ENCODE measurements at places on chromosomes 5 and 9.

DNA sequence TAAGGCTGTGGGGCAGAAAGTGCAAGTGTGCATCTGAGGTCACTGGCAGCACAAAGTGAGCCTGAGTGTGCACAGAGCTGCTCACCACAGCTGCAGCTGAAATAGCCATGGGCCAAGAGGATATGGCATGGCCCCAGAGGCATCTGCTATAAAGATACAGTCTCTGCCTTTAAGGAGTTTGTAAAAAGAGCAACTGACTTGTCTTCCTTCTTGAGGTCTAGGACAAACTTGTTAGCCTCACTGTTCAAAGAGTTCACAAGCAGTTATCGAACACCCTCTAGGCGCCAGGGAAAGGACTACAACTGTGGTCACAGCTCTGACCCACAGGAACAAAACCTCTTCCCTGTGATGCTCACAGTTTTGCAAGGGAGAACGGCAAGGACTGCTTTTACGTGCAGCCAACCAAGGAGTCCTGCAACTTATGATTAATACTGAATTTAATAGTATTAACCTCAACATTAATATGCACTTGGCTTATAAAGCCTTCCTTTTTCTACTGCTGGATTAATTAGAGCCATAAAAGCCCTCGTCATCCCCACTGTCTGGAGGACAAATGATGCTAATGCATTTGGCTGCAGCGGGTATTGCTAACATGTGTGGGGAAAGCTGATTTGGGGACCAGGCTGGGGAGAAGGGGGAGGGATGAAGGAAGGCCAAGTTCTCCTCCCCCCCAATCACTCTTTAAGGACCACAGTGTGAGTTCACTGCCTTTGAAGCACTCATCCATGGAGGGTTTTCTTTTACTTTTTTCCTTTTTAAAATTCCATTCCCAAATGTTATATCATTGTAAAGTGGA, 189.8 kb upstream of the TRIM32 start:
- peak; percentile 15 for DNase-seq

GRCh38 chr5:53201746-53202145, 92.2 kb upstream of the MOCS2 start:
- DNase-seq = no peak

- peak; percentile 32 for DNase-seq
These were observed 3.6 kb downstream of the MACROH2A1 start for GRCh38 chr5:135395451-135395850.

DNA sequence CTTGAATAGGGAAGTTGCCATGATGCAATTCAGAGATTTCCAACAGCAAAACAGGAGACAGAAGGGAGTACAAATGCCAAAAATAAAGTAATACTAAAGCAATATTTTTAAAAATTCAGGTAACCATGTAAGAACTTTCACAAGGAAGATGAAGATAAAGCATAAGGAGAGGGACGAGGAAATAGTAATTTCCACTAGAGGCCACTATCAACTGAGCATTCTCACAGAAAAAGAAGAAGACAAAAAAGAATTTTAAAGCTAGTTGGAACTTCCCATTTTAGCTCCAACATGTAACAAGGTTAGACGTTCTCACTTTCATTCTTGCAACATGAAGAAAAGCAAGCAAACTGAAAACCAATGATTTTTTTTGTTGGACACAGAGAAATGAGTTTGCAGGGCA, 779.9 kb upstream of the CDH6 start:
- no peak for DNase-seq

DNA sequence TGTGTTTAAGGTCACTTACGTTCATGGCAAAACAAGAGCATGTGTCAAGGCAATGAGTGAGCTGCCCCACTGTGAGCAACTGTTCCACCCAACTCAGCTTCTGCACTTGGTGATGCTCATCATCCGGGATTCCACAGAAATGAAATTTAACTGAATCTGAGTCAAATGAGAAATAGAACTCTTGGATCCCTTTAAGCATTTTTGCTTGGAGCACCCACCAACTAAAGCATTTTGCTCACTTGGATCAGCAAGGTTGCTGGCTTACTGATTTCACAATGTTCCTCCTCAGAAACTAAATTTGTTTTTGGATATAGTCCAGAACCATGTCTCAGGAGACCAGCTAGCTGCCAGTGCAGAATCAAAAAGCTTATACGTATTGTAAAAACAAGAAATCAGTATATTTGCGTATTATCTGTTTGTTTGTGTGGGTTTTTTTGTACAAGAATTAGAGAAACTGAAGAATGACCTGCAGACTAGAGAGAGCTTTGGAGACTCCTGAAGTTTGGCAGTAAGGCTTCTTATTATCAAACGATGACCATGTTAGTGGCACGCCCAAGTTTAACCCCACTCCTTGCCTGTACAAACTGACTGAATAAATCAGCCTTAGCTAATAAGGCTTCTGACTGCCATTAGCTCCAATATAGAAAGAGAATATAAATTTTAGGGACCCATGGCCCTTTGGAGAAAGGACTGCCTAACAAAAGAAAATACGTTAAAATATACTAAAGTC, 153.8 kb upstream of the FST start:
- no peak for DNase-seq

DNA sequence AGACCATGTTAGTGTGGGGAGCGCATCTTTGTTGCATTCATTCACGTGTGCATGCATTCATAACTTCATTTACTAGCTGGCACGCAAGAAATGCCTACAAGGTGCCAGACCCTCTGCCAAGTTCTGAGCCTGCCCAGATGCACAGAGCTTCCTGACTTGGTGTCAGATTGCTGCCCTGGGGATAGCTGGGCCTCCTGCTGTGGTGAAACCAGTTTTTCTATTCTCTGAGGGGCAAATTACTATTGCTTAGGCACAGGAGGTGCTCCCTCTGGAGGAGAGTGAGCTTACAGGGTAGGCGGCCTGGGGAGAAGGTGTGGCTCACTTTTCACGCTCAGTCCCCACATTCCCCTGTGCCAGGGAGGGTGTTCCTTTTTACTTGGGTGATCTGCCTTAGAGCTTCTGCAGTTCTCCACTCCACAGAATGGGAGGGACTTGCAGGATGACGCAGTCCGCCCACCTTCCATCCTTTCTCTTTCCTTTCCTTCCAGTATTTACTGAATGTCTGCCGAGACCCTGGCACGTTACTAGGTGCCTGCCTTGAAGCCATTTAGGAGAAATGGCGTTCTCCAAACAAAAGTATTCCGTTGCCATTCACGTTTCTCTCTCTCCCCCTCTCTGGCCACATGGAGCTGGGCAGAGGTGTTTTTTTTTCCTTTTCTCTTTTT, 27.9 kb upstream of the CTNNA1 start:
- peak; percentile 93 for DNase-seq

- DNase-seq = no peak
These were observed 2.3 kb downstream of the SLC34A1 start for GRCh38 chr5:177386542-177386941.

- no peak for DNase-seq
These were observed 14.6 kb upstream of the SETX start for GRCh38 chr9:132369421-132369820.

GRCh38 chr9:93261281-93261680, 77.3 kb downstream of the WNK2 start:
- no peak for DNase-seq

GRCh38 chr5:164809821-164810220, 1304.4 kb downstream of the MAT2B start:
- no peak for DNase-seq

DNA sequence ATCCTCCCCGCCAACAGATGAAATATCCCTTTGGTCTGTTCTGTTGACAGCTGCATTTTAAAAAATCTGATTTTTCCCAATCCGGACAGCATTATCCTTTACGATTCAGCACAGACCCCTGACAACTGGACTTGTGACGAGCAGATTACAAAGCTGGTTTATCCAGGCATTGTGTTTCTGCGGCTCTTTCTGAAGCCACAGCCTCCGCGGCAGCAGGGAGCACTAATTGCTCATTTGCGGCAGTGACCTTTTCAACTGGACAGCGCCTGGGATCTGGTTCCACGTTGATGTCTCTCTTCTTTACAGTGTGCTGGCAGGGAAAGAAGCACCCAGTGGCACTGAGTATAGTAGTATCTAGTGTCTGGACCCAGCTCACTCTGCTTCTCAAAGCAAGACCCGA, 351.2 kb downstream of the ZNF608 start:
- DNase-seq = peak; percentile 48

GRCh38 chr5:77492653-77493000, 511 bp upstream of the WDR41 start:
- DNase-seq = no peak

DNA sequence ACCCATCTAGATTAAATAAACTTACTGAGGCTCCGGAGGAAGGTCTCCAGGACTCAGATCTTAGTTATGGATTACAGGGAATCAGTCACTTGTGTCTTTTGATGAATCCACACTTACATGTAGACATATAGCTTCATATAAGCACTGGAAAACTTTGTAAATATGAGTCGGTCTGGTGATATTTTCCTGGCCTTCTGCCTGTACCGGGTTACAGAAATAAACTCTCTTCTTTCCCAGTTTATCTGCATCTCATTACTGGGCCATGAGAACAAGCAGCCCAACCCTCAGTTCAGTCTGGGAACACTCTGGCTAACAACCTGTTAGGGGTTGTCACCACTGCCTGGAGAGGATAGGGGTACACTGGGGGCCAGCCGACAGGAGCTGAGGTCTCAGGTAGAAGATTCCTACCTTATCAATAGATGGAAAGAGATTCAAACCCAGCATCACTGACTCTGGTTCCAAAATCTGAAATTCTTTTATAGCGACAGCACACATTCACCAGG, 59.1 kb downstream of the THBS4 start:
- no peak for DNase-seq

DNA sequence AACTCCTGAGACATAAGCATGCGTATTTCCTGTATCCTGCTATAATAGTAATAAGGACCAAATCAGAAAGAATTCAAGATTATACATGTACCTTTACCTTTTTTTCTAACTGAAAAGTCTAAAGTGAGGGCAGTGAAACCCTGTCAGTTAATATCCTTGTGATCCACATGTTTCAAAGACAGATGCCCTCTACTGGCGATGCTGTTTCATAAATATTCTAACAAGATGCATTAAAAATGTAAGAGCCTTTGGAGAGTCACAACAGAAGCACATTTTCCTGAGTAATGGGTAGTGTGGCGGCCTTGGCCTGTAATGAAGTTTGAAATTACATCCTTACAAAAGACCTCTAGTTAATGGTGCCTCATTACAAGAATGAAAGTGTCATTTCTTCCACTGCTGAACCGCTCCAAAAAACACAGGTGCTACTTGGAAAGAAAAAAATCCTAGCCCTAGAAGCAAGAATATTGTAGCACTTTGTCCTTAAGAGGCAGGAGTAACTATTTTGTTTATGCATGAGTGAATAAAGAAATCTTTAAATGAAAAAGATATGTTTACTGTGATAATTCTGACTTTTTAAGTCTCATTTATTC, 232.6 kb downstream of the EPB41L4A start:
- peak; percentile 56 for DNase-seq
